Fibroblast of pulmonary artery (primary cell): ENCODE measurements at places on chromosomes 2 and 18.

- no peak for DNase-seq
Measured at GRCh38 chr2:190582736-190583506, 48.4 kb upstream of the NEMP2 start.

DNA sequence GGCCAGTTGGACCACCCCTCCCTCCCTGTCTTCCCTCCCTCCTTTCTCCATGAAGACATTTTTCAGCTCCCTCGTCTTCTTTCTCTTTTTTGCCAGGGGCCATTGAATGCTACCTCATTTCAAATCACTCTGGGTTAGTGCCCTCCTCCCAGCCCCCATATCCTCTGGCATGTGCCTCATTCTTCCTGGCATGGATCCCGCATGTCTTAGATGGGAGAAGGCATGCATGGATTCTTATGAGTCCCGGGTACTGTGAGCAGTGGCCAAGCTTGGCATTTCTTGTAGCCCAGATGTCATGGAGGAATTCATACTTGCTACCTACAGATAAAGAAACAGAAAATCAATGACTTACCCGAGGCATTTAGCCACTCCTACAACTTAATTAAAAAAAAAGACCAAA lies 9.0 kb upstream of the HAAO start:
- no peak for DNase-seq

DNA sequence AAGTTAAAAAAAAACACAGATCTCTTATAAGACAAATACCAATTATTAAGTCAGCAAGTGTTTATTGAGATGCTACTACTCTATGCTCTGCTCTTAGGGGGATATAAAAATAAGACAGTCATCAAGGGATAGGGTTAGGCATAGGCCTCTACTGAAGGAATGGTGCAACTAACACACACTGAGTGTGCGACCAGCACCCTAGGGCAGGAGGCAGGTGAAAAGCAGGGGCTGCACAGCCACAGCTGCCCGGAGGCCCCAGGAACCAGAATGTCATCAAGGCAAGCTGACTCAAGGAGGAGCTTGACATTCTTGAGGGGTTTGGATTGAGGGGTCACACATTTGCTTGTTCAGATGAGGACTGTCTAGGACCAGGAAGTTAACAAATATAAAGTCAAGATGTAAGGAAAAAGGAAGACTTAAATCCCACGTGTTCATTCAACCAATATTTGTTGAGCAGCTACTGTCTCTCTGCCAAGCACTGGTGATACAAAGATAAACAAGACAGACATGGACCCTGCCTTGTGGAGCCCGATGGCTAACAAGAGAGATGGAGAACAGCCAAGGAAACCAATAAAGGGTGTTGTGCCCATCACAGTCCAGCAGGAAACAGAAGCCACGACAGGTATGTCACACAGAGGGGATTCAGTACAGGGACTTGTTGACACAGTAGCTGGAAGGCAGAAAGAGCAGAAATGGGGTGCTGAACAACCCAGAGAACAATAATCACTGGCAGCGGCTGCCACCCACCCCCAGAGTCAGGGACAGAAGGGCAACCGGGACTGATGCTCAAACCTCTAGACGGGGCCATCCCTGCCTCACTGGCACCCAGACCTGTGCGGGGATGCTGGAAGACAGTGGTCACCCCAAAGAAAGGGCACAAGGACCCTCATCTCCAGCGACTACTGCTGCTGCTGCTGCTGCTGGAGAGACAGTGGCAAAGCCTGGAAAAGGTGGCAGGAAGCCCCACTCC lies 45.8 kb upstream of the MAL start:
- DNase-seq = no peak

GRCh38 chr2:174023591-174024523 lies 58.7 kb upstream of the SP3 start:
- peak; percentile 96 for DNase-seq

DNA sequence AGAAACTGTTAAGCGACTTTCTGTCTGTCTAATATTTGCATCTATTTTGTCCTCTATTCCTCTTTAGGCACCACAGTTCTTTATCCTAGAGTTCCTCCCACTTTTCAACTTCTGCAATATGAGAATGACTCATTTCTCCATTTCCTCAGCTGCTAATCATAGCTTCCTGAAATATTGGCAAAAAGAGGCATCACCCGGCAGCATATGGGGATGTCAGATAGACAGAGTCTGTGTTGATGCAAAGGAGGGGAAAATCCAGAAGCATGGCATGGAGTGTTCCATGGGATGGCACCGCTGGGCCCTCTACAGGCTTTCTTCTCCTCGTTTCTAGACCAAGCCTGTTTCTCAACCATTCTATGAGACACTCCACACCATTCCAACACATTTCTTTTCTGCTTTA lies 93.4 kb downstream of the DOCK10 start:
- DNase-seq = peak; percentile 79

DNA sequence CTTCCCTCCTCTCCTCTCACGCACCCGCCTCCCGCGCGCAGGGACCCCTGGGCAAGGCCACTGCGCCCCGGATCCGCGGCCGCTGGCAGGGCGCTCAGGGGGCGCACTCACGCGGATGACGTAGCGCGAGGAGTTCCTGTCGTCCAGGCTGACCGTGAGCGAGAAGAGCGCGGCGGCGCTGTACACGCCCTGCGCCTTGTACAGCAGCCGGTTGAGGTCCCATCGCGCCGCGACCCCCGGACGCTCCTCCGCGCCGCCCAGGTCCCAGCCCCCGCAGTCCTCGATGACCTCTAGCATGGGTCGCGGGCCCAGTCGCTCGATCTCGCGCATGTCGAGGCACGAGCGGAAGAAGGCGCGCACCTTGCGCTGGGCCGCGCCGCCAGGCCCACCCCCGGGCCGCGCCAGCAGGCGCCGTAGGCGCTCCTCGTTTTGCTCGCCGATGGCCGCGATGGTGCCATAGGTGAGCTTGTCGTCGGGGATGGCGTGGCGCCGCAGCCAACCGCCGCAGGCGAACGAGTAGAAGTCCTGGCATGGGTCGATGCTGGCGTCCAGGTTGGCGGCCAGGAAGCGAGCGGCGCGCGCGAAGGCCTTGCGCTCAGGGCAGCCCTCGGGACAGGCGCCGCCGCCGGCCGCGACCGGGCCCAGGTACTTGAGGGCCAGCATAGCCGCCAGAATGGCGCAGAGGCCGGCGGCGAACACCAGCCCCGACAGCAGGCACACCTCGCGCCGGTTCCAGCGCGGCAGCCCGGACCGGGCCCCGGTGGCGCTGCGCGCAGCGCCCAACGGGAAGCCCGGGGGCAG lies 1.7 kb downstream of the ECEL1 start:
- DNase-seq = no peak

DNA sequence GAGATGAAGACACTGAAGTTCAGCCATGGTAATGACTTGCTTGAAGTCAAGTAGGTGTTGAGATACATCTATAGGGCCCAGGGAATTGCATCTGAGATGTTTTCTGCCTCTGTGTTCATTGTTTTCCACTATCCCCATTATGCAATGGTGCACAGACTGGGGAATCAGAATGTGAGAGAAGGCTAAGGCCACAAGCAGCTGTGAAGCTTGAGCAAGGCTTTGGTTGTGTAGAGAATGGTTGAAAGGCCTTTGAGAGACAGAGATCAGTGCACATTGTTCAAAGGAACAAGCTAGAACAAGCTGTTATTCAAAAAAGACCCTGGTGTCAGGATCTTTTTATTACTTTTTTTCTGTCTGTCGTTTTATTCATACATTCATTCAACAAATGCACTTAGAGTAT lies 82.3 kb downstream of the MYO1B start:
- no peak for DNase-seq

DNA sequence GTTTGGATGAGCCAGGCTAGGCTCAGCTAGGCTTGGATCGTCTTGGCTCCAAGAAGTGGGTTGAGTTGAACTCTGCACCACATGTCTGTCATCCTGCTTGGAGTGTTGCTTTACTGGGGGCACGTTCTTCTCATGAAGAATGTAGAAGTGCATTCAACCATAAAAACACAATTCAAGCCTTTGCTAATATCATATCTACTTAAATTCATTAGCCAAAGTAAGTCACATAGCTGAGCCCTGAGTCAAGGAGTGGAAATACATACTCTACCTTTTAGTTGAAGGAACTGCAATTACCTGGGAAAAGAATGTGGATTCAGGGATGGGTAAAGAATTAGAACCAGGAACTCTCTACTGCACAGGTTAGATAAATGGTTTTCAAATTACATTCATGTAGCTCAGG lies 360.4 kb upstream of the KCNH7 start:
- no peak for DNase-seq

DNA sequence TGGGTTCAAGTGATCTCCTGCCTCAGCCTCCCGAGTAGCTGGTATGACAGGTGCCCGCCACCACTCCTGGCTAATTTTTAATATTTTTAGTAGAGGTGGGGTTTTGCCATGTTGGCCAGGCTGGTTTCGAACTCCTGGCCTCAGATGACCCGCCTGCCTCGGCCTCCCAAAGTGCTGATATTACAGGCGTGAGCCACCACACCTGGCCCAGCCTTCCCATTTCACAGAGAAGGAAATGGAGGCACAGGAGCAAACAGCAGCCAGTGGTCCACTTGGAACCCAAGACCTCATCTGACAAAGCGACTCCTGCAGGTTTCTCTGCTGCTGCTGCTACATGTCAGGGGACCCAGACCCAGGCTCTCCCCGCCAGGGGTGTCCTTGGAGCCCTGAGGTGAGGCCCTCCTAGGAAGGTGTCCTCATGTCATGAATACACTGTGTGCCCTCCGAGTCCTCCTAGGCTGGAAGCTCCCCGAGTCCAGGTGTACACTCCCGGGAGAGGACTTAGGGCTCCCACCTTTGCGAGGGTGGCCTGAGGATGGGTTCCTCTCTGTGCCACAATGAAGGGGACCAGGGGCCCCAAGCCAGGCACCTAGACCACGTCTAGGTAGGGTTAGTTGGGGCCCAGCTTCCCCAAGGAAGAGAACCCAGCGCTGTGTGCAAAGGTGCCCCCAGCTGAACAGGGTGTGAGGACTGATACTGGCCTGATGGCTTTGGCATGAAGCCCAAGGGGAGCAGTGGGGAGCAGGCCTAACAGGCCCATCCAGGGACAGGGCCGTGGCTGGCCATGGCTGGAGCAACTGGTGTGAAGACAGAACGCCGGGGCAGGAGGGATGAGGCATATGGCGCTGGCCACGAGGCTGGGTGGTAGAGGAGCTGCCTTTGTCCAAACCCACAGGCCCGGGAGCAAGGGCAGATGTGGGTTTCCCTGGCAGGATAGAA lies 56.1 kb downstream of the HS6ST1 start:
- DNase-seq = no peak

- DNase-seq = no peak
Measured at GRCh38 chr2:51994123-51994763, 962.3 kb upstream of the NRXN1 start.

DNA sequence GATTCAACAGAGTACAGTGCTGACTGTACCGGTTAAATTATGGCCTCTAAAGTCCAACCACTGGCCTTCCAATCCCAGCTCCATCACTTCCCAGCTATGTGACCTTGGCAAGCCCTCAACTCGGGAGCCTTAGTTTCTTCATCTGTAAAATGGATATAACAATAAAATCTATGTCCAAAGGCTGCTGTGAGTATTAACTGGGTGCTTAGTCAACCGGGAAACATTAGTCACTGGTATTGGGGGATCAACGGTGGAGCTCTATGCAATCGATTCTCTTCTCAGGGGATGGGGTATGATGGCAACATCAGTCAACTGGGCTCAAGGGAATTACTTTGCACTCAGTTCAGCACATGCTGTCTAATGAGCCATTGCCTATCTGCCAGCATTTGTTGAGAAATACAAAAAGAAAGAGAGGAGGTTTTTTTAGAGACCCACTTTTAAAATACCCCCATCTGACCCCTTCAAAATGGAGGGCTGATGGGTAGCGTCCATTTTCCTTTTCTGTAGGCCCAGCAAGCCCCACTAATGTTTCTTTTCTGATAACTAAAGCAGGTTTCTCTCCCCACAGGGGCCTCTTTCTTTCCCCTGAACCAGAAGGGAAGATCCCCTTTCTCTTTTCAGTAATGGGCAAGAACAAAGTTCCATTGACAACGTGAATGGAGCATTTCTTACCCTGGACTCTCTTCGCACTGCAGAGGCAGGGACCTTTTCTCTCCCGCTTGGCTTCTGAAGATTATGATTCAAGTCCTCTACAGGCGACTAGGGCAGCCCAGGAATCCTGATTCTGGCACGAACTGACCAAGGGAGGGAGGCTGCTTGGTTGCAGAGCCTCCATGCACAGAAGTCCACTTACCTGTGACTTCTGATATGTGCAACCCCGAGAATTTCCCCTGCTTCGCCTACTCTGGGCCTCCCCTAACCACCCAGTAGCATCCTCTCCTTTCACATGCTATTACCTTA lies 8.7 kb upstream of the AGFG1 start:
- DNase-seq = no peak

DNA sequence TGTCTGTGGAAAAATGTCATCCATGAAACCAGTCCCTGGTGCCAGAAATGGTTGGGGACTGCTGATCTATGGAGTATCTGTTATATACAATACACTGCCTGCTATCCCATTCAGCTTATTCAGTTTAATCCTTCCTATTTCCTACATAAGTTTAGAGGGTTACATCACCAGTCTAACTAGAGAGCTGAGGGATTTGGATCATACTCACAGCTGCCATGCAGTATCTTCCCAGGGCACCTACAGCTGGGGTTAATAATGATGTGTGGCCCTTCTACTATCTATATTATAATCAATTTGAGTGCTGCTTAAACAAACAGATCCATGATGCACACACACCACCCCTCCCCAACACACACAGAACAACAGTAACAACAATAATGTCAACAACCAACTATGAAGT lies 524.0 kb downstream of the LRRTM4 start:
- DNase-seq = no peak

DNA sequence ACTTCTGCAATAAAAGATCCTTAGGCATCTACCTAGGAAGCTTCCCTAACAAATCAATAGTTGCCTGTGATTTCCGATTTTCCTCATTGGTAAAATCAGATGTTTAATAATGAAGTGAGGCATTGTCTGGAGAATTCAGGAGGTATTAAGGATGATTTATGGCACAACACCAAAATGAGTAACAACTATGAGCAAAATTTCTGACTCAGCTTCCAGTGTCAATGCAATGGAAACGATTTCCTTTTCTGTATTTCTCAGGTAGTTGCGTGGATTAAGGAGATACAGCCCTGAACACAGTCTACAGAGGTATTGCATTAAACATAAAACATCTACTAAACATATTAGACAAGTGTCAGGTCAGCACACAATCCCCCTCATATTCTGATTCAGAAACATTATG lies 99.5 kb downstream of the EPB41L3 start:
- DNase-seq = peak; percentile 8

DNA sequence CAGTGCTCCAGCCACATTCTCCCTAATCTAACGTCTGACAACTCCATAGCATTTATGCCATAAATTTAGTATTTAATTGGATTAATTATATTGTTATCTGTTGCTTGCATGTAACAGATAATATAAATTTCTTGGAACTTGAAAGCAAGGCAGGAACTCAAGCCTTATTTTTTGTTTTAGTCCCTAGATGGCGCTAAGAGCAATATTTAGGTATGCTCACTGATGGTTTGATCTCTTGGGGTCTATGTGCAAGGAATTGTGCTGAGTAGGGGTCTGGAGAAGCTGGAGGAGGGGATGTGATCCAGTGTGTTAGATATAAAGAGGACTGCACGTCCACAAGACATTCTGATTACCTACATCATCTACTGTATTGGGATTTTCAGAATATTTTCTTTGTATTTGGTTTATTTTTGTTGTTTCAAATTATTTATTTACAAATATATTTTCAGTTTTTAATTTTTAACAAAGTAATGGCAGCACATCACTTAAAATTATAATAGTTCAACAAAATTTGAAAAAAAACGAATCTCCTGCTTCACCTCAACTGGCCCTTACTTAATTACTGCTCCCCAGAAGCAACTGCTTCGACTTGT lies 32.8 kb downstream of the KATNAL2 start:
- DNase-seq = peak; percentile 21
